ENCODE measurements at places on chromosomes 2 and 18.

GRCh38 chr2:151852260-151853069, 24.2 kb upstream of the ARL5A start:
- no peaks in the 10 kb centered on the region for H3K4me1 ChIP-seq
- no peak overlapping the region for H3K27ac ChIP-seq
- H3K27me3 ChIP-seq = no peaks in the 10 kb centered on the region

DNA sequence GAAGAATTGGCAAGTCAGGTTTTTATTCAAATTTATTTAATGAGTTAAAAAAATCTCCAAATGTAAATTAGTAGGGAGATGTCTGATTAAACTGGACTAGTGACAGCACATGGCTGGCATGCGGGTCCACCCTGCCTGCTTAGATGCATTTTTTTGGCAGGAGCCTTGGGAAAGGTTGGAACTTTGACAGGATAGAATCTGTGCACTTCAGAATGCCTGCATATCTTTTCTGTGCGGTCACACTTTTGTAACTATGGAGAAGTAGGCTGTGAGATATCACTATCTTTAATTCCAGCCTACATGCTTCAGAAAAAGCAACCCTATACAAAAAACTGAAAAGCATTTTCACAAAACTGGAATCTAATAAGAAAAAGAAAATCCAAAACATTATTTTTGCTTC, 317.8 kb downstream of the MBD2 start:
- no peaks in the 10 kb centered on the region for H3K4me1 ChIP-seq
- H3K27ac ChIP-seq = no peak overlapping the region
- no peaks in the 10 kb centered on the region for H3K27me3 ChIP-seq
- no peak overlapping the region for H3K4me3 ChIP-seq
- no peaks in the 10 kb centered on the region for H3K36me3 ChIP-seq

GRCh38 chr18:79221136-79221535, 151.9 kb downstream of the ATP9B start:
- H3K36me3 ChIP-seq = peaks cover 2% of the 10 kb centered on the region
- peak; percentile 34 for DNase-seq
- H3K4me3 ChIP-seq = no peak overlapping the region
- H3K4me1 ChIP-seq = no peaks in the 10 kb centered on the region

DNA sequence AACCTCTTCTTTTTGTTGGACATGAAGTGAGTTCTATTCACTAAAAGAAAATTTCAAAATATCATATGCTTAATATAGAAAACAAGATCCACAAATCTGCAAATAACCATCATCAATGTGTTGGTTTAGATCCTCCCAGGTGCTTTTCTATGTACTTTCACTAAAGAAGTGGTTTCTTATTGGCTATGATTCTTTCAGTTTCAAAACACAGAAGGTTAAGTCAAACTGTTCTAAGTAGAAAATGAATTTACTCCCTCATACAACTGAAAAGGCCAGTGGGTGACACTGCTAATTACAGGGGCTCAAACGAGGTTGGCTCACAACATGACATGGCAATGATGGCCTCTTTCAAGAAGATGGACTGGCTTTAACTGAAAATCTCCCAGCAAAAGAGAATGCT, 111.7 kb downstream of the GALR1 start:
- DNase-seq = no peak
- H3K4me1 ChIP-seq = no peaks in the 10 kb centered on the region
- H3K27ac ChIP-seq = no peak overlapping the region
- no peaks in the 10 kb centered on the region for H3K36me3 ChIP-seq
- no peak overlapping the region for H3K4me3 ChIP-seq
- H3K27me3 ChIP-seq = no peaks in the 10 kb centered on the region

GRCh38 chr18:38611036-38611964, 1045.7 kb upstream of the CELF4 start:
- no peaks in the 10 kb centered on the region for H3K36me3 ChIP-seq
- H3K4me3 ChIP-seq = no peak overlapping the region
- no peak overlapping the region for H3K27ac ChIP-seq
- no peak for DNase-seq
- no peaks in the 10 kb centered on the region for H3K27me3 ChIP-seq

Data from SK-N-SH (cell line).